ENCODE measurements at places on chromosomes 3 and 15. TPM values are rescaled to one million over a fixed set of nuclear protein-coding genes. Genes with fewer than 3 reads are reported as not detected.

Gene NPAP1
- 0.19 TPM for total RNA-seq

Gene TUSC7
- total RNA-seq: not detected

Gene PLA2G4D
- total RNA-seq: not detected

Gene TNNC1
- 2.2 TPM for total RNA-seq

Gene DNAJA4
- 31.1 TPM for total RNA-seq

Gene CNTN6
- total RNA-seq: 0.25 TPM

Gene NIPA2
- 48.5 TPM for total RNA-seq

Gene RTP4
- total RNA-seq: 8.4 TPM

Gene THPO
- 0.85 TPM for total RNA-seq

Gene C3orf33
- 6.0 TPM for total RNA-seq
